ENCODE measurements at places on chromosomes 16 and 17.

DNA sequence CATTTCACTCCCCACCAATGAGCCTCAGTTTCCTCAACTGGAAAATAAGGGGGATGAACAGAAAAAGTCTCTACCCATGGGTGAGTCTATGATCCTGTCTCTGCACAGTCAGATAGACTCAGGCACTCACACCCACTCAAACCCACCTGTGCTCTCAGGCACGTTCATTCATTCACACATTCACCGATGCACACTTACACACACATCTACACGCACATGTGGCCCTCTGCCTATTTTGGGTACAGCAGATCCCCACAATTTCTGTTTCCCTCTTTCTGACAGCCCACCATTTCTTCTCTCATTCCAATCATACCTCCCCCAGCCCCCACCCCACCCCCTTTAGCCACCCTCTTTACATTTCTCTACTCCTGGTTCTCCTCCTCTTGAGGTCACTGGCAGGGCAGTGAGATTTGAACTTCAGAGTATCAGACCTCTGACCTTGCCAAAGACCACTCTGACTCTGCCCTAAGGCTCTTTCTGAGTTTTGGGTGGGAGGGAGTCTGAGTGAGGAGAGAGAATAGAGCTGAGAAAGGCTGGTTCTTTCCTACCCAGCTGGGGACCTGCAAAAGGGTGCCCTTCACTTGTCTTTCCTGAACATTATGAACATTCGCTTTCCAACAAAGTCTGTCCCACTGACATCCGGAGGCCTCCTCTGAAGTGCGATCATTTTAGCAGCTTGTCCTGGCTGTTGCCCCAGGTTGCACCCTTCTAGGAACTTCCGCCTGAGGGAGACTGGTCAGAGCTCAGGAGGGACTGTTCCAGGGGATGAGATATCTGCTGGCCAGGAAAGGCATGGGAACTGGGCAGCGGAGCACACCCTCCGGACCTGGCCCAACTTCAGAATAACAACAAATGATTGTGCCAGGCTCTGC lies 10.1 kb upstream of the COL1A1 start:
- DNase-seq: peak; percentile 63

- no peak for DNase-seq
These were observed 51.4 kb downstream of the MFSD11 start for GRCh38 chr17:76789235-76789788.

- DNase-seq: no peak
These were observed 250.7 kb downstream of the HS3ST3A1 start for GRCh38 chr17:13351046-13351445.

GRCh38 chr16:50808929-50809538 lies 67.1 kb downstream of the CYLD start:
- peak; percentile 43 for DNase-seq

GRCh38 chr17:79691931-79692330 lies 38.8 kb upstream of the ENPP7 start:
- no peak for DNase-seq

- no peak for DNase-seq
These were observed 3.1 kb upstream of the SOX9 start for GRCh38 chr17:72117535-72118334.

GRCh38 chr16:5041600-5042133 lies 7.9 kb upstream of the NAGPA start:
- no peak for DNase-seq

DNA sequence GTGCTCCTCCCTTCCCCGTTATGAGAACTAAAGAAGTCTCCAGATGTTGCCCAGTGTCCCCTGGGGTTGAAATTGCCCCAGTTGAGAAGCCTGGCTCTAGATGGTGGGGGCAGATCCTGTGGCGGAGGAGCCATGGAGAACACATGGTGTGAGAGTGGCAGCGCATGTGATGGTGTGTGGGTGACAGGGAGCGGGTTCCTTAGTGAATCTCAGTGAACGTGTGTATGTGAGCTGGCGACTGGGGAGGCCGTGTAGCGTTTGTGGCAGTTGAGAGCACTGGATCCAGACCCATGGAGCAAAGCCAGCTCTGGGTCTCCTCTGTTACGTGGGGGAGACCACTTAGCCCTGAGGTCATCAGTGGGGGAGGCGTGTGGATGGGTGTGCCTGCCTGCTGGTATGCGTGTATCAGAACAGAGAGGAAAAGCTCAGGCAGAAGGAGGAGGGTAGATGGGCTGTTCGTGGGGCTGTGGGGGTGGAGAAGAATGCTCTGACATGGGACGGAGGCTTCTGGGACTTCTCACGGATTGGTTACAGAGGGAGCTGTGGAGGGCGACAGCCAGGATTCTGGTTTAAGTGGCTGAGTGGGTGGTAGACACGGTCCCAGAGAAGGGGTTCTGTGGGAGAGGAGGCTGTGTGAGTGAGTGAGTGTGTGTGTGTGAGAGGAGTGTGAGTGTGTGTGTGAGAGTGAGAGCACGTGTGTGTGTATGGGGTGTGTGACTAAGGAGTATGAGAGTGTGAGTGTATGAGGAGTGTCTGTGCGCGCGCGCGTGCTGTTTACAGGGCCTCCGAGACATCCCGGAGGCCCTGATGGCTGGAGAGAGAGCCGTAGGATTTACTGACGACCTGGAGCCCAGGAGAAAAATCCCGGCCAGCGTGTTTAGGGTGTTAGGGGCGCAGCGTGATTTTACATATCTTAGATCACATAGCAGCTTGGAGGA lies 193.8 kb downstream of the SNX29 start:
- no peak for DNase-seq

DNA sequence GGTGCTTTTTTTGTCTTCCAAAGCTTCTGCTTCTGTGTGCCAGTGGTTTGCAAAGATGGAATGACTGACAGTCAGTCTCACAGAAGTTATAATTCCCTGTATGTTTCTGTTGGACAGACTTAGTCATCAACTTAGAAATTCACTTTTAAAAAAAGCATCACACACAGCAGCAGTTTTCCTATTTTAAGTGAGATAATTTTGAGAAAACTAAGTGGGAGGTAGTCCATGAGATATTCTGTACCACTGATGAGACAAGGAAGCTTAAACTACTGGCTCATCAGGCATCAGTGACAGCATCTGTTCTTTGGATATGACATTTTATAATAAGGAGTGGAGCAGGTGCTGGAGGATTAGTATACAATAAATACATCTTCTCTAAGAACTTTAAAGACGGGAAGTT lies 20.0 kb downstream of the CNP start:
- no peak for DNase-seq

- no peak for DNase-seq
These were observed 11.4 kb upstream of the ITGA3 start for GRCh38 chr17:50044483-50044882.

DNA sequence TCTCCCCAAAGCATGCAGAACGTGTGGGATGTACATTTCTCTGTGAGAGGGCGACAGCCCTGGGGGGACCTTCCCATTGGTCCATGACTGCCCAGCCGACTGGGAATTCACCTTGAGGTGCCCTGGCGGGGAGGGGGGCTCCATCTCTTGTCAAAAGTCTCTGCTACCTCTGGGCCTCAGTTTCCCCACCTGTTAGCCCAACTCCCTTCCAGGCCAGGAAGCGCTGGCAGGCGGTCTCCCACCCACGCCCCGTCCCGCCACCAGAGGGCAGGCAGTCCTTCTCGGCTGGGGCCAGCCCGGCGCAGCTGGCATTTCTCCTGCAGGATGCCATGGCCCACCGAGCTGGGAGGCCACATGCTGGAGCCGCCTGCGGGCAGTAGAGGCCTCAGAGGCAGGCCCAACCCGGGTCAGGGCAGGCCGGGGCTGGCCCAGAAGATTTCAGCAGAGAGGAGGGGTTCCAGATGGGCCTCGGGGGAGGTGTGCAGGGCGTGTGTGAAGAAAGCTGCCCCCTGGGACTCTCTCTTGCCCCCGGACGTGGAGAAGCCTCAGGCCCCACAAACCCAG lies 16.6 kb downstream of the CD7 start:
- DNase-seq: peak; percentile 65

- DNase-seq: no peak
These were observed 10.3 kb downstream of the ITGAX start for GRCh38 chr16:31365131-31365865.

GRCh38 chr17:2693561-2694380 lies 17.8 kb downstream of the CLUH start:
- DNase-seq: no peak

GRCh38 chr16:66594739-66595138 lies 9.8 kb upstream of the CMTM3 start:
- DNase-seq: no peak

DNA sequence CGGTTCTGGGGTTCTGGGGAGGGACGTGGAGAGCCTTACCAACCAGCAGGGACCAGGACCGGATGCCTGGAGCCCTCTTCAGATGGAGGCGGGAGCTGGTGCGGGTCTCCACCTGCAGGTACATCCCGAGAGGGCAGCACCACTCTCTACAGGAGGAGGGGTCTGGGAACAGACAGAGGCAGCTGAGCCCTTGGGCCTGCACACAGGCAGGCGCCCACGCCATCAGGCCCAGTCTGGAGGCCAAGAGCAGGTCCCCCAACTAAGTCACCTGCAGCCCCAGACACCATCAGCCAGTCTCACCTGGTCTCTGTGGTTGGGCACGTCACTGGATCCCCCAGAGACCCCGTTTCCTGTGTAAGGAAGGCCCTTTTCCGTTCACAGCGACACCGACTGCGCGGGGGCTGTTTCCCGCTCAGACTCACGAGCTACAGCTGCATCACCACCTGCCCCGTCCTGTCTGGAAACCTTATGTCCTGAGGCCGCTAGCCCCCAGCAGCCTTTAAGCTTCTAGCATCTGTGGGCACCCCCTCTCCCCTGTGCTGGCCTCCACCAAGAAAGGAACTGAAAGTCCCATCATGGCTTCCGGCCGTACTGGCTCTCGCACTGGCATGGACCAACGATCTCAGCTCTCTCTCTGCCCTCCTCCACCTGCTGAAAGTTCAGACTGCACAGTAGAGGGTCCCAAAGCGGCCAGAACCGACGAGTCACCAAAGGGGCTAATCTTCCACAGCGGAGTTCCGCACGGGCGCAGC lies 1.2 kb downstream of the CYBC1 start:
- no peak for DNase-seq

- DNase-seq: no peak
These were observed 11.3 kb upstream of the RNF157 start for GRCh38 chr17:76251478-76252039.
